Left renal pelvis (tissue), 4 donors: ENCODE measurements at places on chromosomes 4 and X.

DNA sequence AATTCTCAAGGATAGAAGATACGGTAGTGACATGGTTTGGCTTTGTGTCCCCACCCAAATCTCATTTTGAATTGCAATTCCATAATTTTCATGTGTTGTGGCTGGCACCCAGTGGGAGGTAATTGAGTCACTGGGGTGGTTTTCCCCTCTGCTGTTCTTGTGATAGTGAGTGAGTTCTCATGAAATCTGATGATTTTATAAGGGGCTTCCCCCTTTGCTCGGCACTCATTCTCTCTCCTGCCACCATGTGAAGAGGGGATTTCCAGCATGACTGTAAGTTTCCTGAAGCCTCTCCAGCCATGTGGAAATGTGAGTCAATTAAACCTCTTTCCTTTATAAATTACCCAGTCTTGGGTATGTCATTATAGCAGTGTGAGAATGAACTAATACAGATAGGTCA lies 8.5 kb upstream of the SPANXN4 start:
- no peak for DNase-seq

DNA sequence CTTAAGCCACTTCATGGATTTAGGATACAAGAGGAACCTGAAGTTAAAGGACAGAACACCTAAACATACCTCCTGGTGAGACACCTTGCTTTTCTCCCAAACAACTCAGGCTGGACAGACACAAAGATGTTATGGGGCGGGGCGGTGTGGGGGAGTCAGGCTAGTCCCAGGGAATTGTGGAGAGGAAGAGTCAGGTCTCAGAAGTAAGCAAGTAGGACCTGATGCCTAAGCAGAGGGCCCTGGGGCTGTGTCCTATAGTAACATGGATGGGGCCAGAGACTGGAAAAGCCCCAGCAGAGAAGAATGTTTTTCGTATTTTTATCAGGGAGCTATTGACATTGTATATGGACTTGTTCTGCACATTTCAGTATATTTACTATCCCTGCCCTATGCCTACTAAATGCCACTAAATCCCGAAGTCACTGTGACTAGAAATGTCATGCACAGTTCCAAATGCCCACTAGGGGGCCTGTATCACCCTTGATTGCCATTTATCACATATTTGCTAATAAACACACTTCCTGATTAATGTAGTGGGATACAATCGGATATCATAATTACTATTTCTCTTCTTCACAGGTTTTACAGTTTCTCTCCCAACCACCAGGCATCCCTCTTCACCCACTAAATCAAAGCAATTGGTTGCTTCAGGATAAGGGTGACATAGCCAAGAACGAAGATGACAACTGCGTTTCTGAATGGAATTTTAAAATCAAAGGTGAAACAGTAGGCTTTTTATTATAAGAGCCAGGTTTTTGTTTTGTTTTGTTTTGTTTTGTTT lies 23.8 kb upstream of the ARHGAP10 start:
- DNase-seq = no peak

DNA sequence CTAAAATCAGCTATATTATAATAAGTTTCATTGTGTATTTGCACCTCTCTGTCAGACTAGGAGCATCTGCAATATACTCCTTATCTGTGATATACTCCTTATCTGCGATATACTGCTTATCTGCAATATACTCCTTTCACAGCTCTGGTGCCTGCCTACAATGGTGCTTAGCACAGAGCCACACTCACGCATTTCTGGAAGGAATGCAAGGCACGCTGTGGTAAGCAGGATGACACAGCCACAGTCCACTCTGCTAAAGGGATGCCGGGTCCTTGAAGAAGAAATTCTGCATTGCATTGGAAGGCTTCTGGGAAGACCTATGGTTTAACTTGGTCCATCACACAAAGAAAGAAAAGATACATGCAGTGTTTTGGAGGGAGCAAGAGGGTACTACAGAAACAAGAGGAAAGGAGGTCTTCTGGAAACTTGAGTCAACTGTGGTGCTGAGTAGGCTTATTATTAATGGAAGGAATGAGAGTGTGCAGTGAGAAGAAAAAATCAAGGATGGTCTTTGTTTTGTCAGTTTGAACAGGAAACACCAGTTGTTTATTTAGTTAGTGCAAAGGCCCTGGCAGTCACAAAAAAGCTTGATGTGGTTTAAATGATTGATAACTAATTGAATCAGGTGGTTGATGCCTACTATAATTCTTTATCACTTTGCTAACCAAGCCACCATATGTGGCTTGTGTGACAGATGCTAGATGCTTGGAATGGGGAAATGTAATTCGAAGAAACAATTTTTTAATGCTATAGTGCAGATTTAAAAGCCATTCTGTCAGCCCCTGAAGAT lies 342.3 kb downstream of the GRXCR1 start:
- no peak for DNase-seq

GRCh38 chr4:78529569-78530209 lies 21.9 kb upstream of the ANXA3 start:
- DNase-seq = no peak

- DNase-seq = no peak
Observed at GRCh38 chrX:139842326-139843185, 90.3 kb downstream of the ATP11C start.

DNA sequence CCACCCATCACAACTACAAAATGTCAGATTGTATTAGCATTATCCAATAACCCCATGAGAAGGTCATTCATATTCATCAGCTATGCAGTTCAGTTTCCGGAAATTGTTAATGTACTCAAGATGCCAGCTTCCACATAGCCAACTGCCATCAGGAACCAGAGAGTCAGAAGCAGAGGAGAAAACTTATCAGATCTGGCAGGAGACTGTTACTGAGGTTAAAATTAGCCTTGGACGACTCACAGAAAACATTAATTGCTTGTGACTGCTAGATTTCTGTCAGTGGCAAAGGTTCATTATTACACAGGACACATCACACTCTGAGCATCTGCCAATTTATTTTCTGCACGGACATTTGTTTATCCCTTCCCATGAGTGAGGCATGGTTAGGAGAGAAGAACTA lies 352.8 kb downstream of the DHRSX start:
- DNase-seq = no peak

DNA sequence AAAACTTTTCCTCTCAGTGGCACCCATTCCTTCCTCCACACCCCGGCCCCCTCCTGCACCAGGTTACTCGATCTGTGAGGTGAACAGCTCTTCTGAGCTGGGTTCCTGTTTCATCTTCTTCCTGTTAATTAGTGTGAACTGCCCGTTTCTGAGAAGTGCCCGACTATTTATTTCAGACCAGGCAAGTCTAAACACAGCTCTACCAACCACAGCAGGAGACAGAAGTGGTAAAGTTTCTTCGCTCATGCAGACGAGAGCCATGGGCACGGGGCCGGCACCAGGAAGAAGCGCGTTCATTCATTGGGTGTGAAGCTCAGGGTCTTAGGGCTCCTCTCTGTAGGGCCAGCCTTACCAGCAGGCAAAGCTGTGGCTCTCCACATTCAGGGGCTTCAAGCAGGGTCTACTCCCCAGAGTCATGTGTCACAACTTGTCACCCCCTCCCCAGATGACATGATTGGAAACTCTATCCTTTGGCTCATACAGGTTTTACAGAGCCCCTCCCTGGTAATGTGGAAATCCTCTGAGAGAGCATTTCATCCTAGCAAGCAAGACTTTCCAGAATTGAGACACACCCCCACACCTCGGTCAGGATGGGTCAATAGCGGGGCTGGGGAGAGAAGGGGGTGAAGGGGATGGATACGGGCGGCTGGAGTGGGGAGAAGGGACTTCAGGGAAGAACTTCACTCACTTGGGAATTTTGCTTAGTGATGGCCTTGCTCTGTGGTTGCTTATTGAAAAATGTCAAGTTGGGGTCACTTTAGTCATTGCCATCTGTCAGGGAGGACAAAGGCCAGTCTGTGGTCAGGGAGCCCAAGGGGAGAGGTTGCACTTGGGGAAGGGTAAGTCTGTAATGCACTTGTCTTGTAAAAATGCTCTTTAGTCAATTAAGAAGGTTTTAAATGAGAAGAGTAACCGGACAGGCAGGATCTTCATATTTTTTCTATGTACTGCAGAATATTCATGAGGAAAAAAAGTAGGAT lies 121.6 kb upstream of the TRIM2 start:
- DNase-seq = no peak

DNA sequence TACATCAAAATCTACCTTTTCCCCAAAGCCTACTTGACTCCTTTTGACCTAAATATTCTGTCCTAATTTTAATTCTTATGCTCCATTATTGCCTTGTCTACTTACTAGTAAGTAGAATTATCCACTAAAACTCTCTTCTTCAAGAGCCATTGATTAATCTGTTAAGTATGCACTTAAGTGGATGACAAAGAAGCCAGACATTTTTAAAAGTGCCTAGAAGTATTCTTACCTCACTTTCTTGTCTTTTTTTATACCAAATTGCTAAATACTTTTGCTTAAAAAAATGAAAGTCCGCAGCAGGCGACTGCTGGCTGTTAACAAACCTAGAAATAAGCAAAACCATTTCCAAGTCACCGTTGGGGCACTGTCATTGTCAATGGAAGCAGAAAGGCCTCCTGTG lies 20.1 kb upstream of the FRMPD4 start:
- DNase-seq = no peak

DNA sequence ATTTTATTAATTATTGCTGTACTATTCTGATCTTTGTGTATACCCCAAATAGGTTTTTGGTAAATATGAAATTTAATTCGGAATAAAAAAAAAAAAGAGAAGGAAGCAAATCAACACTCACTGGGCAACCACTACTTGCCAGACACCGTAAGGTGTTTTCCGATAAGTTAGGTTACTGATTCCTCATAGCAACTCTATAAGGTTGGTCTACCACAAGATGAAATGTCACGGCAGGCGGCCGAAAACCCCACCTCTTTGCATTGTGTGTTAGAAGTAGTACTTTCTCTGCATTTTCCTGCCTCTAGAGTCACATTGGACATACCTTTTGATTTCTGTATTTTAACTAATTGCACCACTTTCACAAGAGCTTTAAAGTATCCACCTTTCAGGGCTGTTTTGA lies 44.5 kb upstream of the RASGEF1B start:
- DNase-seq = no peak

GRCh38 chrX:63784902-63785707 lies at the start of gene ARHGEF9:
Gene ARHGEF9 (minus strand): TSS chrX:63785214. CDS start chrX:63785145, 69 bp downstream.
- DNase-seq = no peak

GRCh38 chr4:127313767-127314166 lies 319.0 kb upstream of the INTU start:
- DNase-seq = no peak

DNA sequence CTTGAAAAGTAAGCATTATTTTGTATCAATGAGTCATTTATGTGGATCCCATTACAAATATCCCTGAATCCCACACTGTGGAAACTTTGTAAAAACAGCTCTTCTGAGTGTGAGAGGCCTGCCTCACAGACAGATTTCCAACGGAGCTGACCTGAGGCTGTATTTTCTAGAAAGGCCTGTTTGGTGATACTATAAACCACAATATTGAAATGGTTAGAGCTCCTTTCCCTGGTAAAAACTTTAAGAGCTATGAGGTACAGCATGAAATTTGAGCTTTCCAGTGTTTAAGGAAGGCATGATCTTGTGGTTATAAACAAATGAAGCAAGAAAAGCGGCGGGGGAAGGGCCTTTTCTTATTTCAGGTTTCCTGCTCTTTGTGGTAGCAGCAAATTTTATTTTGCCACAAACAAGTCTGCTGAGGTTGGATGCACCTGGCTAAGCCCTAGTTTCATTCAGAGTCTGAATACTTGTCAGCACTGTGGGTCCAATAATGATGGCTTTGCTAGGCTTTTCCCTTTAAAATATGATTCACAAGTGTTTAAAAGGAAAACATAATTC lies 86.8 kb upstream of the ETNPPL start:
- DNase-seq = no peak

DNA sequence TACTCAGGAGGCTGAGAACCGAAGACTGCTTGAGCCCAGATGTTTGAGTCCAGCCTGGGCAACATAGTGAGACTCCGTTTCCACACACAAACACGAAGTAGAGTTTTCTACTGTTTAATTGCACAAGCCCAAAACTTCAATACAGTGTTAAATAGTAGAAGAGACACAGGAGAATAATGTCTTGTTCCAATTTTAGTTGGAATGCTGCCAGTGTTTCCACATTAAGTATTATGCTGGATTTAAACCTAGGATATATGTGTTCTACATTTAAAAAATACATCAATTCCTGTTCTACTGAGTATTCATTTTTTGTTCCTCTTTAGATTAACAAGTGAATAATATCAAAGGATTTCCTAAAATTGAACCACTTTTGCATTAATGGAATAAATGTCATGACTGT lies 91.3 kb downstream of the LCORL start:
- no peak for DNase-seq

GRCh38 chr4:16206848-16207247 lies 19.4 kb downstream of the TAPT1 start:
- DNase-seq = no peak

- no peak for DNase-seq
Observed at GRCh38 chr4:106062452-106062875, 167.2 kb downstream of the NPNT start.
